Activated CD8-positive, alpha-beta T cell treated with anti-CD3 and anti-CD28 coated beads, Interleukin-2, amount 10 ng/mL, durations not matched to agents 7 days and 5 days (primary cell): ENCODE measurements at places on chromosomes 16 and 17. TPM values are rescaled to one million over a fixed set of nuclear protein-coding genes. Genes with fewer than 3 reads are reported as not detected.

Gene TOX3
- total RNA-seq, result not detected

Gene TEX19
- not detected for total RNA-seq

Gene CTRB2
- not detected for total RNA-seq

Gene VTN
- not detected for total RNA-seq

Gene MSLN
- not detected for total RNA-seq

Gene SGCA
- not detected for total RNA-seq

Gene FBXW10
- not detected for total RNA-seq

Gene DOC2B
- total RNA-seq, result not detected

Gene HNF1B
- total RNA-seq, result not detected

GRCh38 chr17:11916091-11916490, 81.2 kb downstream of the ZNF18 start:
- no peaks in the 10 kb centered on the region for H3K27me3 ChIP-seq
- no peaks in the 10 kb centered on the region for H3K36me3 ChIP-seq
- no peaks in the 10 kb centered on the region for H3K4me1 ChIP-seq
- no peak for DNase-seq

GRCh38 chr17:80971704-80972304, 19.8 kb upstream of the CHMP6 start:
- H3K27me3 ChIP-seq, result peaks cover 4% of the 10 kb centered on the region
- DNase-seq, result no peak
- no peak overlapping the region for H3K4me3 ChIP-seq
- H3K4me1 ChIP-seq, result peaks cover 8% of the 10 kb centered on the region

DNA sequence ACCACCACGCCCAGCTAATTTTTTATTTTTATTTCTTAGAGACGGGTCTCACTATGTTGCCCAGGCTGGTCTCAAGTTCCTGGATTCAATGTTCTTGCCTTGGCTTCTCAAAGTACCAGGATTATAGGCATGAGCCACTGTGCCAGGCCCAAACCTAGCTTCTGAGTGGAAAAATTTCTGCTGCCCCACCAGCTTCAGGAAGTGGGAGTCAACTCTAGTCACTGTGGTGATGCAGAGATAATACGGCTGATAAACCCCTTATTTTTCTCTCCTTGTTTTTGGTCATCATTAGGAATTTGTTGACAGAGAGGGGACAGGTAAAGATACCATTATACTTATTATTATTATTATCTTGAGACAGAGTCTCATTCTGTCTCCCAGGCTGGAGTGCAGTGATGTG, 27.8 kb upstream of the PHOSPHO1 start:
- DNase-seq, result no peak
- H3K27me3 ChIP-seq, result peaks cover 12% of the 10 kb centered on the region
- no peaks in the 10 kb centered on the region for H3K36me3 ChIP-seq
- H3K27ac ChIP-seq, result no peak overlapping the region
- H3K4me3 ChIP-seq, result no peak overlapping the region
- H3K4me1 ChIP-seq, result peaks cover 13% of the 10 kb centered on the region

- H3K27ac ChIP-seq, result no peak overlapping the region
- no peaks in the 10 kb centered on the region for H3K36me3 ChIP-seq
These were observed 53.5 kb downstream of the SREBF1 start for GRCh38 chr17:17783116-17783824.

- H3K4me3 ChIP-seq, result no peak overlapping the region
- DNase-seq, result no peak
- no peaks in the 10 kb centered on the region for H3K4me1 ChIP-seq
- no peaks in the 10 kb centered on the region for H3K27me3 ChIP-seq
- no peaks in the 10 kb centered on the region for H3K36me3 ChIP-seq
- no peak overlapping the region for H3K27ac ChIP-seq
These were observed 32.1 kb downstream of the MAP1LC3B start for GRCh38 chr16:87424266-87424665.

DNA sequence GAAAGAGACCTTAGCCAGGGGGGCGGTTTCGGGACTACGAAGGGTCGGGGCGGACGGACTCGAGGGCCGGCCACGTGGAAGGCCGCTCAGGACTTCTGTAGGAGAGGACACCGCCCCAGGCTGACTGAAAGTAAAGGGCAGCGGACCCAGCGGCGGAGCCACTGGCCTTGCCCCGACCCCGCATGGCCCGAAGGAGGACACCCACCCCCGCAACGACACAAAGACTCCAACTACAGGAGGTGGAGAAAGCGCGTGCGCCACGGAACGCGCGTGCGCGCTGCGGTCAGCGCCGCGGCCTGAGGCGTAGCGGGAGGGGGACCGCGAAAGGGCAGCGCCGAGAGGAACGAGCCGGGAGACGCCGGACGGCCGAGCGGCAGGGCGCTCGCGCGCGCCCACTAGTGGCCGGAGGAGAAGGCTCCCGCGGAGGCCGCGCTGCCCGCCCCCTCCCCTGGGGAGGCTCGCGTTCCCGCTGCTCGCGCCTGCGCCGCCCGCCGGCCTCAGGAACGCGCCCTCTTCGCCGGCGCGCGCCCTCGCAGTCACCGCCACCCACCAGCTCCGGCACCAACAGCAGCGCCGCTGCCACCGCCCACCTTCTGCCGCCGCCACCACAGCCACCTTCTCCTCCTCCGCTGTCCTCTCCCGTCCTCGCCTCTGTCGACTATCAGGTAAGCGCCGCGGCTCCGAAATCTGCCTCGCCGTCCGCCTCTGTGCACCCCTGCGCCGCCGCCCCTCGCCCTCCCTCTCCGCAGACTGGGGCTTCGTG, at the start of gene MAPT:
Gene MAPT, plus strand, starts transcription at position 533 of the 763 bp plus-strand sequence. CDS start 67,784 bp downstream, outside the sequence.
- DNase-seq, result peak; percentile 78
- no peak within 1 kb of the TSS for H3K27ac ChIP-seq
- peaks cover 17% of the 10 kb centered on the region for H3K4me1 ChIP-seq
- peaks cover 64% of the 10 kb centered on the region for H3K27me3 ChIP-seq

GRCh38 chr16:12801511-12802042, 2.1 kb downstream of the CPPED1 start:
- peak overlapping the region; percentile 93 for H3K4me3 ChIP-seq
- H3K27me3 ChIP-seq, result no peaks in the 10 kb centered on the region
- peaks cover 37% of the 10 kb centered on the region for H3K4me1 ChIP-seq
- peak; percentile 26 for DNase-seq
- peak overlapping the region; percentile 45 for H3K27ac ChIP-seq
- peaks cover 6% of the 10 kb centered on the region for H3K36me3 ChIP-seq

- peak overlapping the region; percentile 75 for H3K4me3 ChIP-seq
- peak overlapping the region; percentile 54 for H3K27ac ChIP-seq
- H3K36me3 ChIP-seq, result no peaks in the 10 kb centered on the region
- peaks cover 32% of the 10 kb centered on the region for H3K4me1 ChIP-seq
These were observed 633 bp downstream of the ZNF843 start for GRCh38 chr16:31441956-31442355.

DNA sequence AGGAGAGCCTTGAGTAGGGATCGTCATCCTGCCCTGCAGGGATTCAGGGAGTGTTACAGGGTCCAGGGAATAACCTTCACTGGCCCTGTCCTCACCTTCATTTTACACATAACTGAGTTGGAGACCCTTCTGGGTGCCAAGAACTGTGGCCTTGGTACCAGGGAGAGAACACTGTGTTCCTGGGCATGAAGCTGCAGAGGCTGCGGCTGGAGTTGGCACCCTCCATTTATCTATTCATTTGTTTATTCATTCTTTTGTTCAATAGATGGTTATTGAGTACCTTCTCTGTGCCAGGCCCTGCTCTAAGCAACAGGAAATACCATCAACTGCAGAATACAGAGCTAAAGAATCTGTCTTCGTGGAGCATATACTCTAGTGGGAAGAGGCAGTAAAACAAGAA, 6.7 kb downstream of the ABCC3 start:
- no peak overlapping the region for H3K27ac ChIP-seq
- no peaks in the 10 kb centered on the region for H3K4me1 ChIP-seq
- H3K27me3 ChIP-seq, result peaks cover 20% of the 10 kb centered on the region
- no peaks in the 10 kb centered on the region for H3K36me3 ChIP-seq
- DNase-seq, result no peak

- no peaks in the 10 kb centered on the region for H3K27me3 ChIP-seq
- H3K4me1 ChIP-seq, result no peaks in the 10 kb centered on the region
- no peak for DNase-seq
- no peaks in the 10 kb centered on the region for H3K36me3 ChIP-seq
These were observed 6.9 kb downstream of the GAA start for GRCh38 chr17:80108036-80108971.

- H3K27ac ChIP-seq, result no peak overlapping the region
- H3K4me1 ChIP-seq, result no peaks in the 10 kb centered on the region
- H3K36me3 ChIP-seq, result no peaks in the 10 kb centered on the region
- H3K4me3 ChIP-seq, result no peak overlapping the region
These were observed 156.2 kb downstream of the PPM1E start for GRCh38 chr17:58911741-58912343.

DNA sequence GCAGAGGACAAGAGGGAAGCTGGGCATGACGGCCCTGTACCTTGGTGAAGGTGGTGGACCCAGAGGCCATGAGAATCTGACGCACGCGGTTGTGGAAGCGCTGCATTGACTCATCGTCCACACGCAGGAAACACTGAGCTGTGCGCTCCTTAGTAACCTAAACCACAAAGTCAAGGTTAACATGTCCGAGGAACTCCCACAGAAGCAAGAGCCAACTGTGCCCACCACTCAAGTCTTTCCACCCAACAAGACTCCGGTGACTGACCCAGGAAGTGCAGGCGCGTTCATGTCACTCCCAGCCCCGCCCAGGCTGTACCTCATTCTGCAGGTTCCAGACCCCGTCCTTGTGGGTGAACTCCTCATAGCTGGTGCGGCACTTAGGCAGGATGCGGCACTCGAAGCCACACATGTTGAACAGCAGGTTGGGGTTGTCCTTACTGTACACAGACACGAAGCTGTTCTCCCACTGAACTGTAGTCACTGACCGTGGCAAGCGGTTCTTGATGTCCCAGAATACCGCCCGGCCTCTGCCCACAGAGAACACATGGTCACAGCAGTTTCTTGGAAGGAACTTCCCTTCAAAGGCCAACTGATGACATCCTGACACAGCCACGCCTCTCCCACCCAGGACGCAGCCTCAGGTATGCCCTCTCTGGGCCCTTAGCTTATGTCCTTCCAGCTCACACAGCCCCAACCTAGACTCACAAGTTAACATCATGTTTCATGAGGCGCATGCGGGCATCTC, 11.5 kb downstream of the PRPF8 start:
- H3K4me1 ChIP-seq, result peaks cover 3% of the 10 kb centered on the region
- H3K27ac ChIP-seq, result no peak overlapping the region
- H3K36me3 ChIP-seq, result peaks cover 75% of the 10 kb centered on the region
- no peaks in the 10 kb centered on the region for H3K27me3 ChIP-seq

- no peak for DNase-seq
- H3K36me3 ChIP-seq, result no peaks in the 10 kb centered on the region
- H3K27ac ChIP-seq, result no peak overlapping the region
- H3K4me1 ChIP-seq, result no peaks in the 10 kb centered on the region
- H3K4me3 ChIP-seq, result no peak overlapping the region
These were observed 952.6 kb upstream of the SOX9 start for GRCh38 chr17:71168053-71168741.

DNA sequence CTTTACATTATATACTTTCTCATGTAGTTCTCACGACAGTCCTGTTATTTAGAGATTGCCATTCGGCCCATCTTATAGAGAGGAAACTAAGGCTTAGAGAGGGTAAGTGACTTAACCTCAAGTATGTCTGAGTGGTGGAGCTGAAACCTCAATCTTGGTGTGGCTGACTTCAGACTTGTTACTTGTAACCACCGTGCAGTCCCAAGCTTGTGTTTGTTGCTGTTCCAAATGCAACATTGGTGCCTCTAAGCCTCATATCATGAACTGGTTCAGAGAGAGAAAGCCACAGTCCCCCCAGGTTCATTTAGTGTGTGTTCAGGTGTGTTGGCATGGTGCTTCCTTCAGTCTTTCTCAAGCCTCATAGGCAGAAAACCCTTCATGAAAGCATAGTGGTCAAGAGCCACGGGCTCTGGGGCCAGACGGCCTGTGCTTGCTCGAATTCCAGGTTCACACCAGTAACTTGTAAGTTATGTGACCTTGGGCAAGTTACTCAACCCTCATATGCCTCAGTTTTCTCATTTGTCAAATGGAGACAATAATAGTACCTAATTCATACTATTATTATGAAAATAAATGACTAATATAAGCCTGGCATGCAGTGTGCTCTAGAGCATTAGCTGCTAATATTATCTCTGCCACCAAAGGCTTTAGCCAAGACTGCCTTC, 39.9 kb downstream of the CDH1 start:
- peak overlapping the region; percentile 14 for H3K27ac ChIP-seq
- peaks cover 17% of the 10 kb centered on the region for H3K4me1 ChIP-seq
- no peaks in the 10 kb centered on the region for H3K36me3 ChIP-seq
- DNase-seq, result peak; percentile 81
- peaks cover 37% of the 10 kb centered on the region for H3K27me3 ChIP-seq

- no peak for DNase-seq
- H3K27me3 ChIP-seq, result peaks cover 8% of the 10 kb centered on the region
- H3K4me1 ChIP-seq, result no peaks in the 10 kb centered on the region
- H3K4me3 ChIP-seq, result no peak overlapping the region
These were observed 25.0 kb upstream of the SYT17 start for GRCh38 chr16:19142939-19143598.

DNA sequence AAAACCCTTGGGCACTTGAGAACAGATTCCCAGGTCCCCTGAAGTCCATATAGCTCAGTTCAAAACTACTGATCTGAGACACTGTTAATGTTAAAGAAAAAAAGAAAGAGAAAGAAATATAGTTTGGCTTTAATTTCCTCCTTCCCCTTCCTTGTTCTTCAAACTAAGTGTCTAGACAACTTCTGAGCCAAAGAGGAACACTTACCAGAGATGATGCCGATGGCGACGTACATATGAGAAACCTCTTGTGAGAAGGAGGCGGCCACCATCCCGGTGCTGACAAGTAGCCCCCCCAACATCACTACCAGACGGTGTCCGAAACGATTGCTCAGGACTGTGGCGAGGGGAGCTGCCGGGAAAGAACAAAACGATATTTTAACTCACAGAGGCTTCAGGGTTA, 17.2 kb downstream of the SLC16A6 start:
- H3K4me1 ChIP-seq, result no peaks in the 10 kb centered on the region
- peak overlapping the region; percentile 32 for H3K27ac ChIP-seq
- H3K36me3 ChIP-seq, result peaks cover 50% of the 10 kb centered on the region
- no peak for DNase-seq
- H3K4me3 ChIP-seq, result no peak overlapping the region

DNA sequence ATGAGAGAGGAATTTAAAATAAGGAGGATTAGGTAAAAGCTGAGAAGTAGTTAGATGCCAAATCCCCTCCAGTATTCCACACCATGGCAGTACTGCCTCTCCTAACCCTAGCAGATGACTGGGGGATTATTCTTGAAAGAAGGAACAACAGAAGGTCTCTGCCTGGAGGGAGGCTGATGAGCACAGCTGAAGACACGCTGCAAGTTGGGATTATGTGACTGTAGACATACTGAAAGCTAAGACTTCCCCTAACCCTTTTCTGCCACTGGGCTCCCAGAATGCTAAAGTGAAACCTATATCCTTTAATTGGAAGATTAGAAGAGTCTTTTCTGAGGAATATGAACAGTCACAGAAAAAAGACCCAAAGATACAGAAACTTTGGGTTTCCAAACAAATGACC, 27.7 kb upstream of the SLC46A1 start:
- no peaks in the 10 kb centered on the region for H3K36me3 ChIP-seq
- no peaks in the 10 kb centered on the region for H3K4me1 ChIP-seq
- H3K27me3 ChIP-seq, result peaks cover 11% of the 10 kb centered on the region
- no peak overlapping the region for H3K4me3 ChIP-seq
- no peak overlapping the region for H3K27ac ChIP-seq

- H3K4me1 ChIP-seq, result no peaks in the 10 kb centered on the region
- no peaks in the 10 kb centered on the region for H3K36me3 ChIP-seq
- DNase-seq, result no peak
- H3K27ac ChIP-seq, result no peak overlapping the region
- peaks cover 3% of the 10 kb centered on the region for H3K27me3 ChIP-seq
These were observed 20.2 kb upstream of the SLC38A10 start for GRCh38 chr17:81315129-81315884.
